ENCODE measurements at places on chromosomes 7 and 10.

- no peak for DNase-seq
These were observed 6.3 kb upstream of the DDIT4 start for GRCh38 chr10:72267381-72267780.

DNA sequence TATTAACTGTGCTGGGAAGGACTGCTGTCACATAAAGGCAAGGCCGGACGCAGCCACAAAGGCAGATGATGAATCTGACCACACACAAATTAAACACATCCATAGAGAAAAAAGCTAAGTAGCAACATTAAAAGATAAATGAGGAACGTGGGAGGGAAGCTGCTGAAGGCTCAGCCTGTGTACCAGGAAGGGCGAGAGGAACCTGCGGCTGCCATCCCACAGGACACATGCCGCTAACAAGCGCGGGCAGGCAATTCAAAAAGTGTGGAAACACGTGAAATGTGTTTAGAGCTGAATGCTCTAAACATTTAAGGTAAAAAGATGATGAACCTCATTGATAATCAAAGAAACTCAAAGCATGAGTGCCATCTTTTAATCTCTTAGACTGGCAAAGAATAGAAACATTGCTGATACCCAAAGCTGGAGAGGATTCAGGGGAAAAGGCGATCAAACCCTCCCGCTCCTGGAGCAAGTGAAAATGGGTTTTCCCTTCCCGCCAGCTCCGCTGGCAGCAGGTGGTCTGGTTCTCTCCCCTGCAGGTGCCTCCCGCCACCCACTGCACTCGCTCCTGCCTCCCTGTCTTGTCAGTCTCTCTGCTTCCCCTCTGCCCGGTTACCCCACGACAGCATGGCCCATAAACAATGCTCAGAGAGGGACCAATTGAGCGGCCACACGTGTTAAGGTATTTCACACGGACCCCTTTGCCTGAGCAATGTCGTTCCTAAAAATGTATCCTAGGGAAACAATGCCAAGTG lies 4.2 kb downstream of the STK32C start:
- DNase-seq = no peak

DNA sequence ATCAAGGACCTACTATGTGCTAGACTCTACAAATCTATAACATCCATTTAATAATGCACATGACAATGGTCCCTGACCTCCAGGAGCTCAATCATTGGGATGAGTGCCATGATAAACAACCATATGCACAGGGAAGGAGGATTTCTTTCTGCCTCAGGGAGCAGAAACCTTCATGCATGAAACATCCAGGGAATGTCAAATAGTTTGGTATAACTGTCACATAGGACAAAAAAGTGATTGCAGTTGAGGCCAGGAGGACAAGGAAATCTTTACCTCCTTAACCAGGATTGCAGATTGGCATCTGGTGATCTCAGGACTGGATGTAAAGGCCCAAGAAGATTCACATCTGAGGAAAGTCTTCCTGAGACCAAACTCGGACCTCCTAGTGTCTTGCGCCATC lies 993.1 kb downstream of the KCNMA1 start:
- no peak for DNase-seq

DNA sequence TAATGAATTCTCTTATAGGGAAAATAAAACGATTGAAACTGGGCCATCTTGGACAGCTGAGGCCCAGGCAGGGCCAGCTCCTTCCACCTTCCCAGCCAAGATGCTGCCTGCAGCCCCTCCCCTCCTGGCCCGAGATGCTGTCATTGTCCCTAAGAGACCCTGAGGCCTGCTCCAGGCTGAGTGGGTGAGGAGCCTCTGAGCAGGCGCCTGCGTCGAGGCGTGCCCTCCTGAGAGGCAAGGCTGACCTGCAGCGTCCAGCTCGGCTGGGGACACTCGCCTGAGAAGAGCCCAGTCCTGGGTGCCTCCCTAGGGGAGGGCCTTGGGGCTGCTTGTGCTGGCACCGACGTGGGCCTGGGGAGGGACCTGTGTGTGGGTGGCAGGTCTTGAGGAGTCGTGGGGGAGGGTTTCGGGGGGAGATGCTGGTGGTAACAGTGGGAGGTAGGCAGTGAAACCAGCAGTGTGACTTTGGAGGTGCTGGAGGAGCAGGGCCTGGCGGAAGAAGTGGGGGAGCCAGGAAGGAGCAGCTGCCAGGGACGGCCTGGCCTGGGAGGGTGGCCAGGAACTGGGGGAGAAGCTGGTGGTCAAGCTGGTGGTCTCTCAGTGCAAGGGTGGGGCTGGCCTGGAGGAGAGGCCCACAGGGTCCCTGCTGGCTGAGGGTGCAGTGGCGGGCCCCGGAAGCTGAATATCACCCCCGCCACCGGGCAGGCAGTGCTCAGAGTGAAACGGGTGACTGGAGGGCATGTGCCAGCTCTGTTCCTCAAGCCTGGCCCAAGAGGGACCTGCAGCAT lies 7.9 kb downstream of the GPR146 start:
- no peak for DNase-seq

DNA sequence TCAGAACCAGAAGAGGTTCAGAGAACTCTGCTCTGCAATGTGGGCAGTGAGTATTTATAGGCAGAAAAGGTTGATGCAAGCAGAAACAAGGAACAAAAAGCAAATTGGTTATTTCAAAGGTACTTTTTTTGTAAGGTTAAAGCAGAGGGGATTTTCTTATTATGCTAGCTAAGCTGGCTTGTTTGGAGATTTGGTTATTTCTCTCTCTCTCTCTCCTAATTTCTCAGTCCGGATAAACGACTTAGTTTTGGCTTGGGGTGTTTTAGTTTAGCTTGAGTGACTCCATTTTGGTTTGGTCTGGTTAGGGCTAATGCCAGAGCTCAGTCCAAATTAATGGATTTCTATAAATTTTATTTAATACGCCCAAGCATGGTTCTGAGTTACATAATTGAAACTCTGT lies 566.8 kb downstream of the SH2D4B start:
- no peak for DNase-seq

DNA sequence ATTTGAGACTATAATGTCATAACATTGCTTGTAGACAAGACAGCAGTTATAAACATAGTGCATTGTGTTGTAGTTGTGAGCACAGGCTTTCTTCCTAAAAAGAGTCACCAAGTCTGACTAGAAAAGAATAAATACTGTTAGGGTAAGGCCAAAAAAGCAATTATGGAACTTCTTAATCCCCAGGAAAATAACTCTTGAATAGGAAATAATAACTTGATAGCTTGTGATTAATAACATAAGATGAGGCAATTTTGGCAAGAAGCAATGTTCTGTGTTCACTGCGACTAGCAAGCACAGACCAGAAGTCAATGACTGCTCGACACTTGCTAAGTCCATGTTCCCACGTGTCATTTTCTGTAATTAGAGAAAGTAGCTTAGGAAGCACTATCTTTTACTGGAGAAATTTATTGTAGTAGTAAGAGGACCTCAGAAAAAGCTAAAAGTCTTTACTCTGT lies 97.1 kb downstream of the AGMO start:
- DNase-seq = no peak

GRCh38 chr10:53997953-53998352 lies 803.1 kb downstream of the PCDH15 start:
- DNase-seq = no peak

DNA sequence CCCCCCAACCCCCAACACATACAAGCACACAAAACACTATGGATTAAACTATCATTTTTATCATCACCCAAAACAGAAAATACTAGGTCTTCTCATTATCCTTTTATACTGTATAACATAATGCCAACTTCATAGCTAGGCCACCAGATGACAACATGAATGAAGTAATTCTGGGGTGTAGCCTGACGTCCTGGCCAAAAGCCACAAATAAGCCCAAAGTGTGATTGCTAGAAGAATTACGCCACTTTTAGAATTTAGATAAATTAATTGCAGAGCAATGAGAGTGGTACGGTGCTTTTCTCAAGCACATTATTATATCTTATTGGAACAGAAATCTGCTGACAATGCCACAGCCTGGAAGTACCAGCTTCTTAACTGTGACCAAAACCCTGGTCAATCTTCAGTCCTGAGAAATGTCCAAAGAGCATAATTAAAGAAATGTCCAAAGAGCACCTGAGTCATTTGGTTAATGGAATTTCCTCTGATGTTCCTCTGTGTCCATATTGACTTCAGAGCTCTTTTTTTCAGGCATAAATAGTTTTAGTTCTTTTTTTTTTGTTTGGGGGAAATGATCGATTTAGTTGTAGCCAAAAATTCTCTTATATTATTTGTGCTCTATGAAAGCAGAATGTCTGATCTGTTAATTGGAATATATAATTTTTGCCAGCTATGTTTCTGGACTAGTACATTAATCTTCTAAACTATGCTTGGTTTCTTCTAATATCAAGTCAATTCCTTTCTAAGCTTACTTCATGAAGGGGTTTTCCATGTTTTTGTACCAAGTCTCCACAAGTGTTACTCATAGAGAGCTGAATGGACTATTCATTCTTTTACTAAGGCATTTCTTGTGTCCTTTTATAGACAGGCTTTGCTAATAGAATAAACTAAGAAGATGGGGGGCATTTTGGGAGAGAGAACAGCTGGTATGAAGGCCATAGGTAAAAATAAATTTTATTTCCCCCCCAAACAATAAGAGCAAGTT lies 233.4 kb upstream of the SLC26A5 start:
- DNase-seq = no peak

DNA sequence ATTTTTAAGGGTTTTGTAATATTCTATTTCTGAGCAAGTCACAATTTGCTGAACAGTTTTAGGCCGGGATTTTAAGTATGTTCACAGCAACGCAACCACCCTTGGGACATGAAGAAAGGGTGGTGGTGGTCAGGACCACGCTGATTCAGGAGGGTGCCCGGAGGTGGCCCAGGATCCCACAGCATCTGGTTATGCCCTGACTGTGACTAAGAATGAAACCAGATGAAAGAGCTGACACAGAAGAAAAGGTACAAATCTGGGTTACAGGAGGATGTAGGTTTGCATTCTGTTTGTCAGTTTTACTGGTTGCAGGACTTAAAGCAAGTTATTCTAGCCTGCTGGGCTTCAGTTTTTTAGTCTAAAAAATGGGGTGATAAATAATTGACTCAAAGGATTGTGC lies 279.7 kb downstream of the CCSER2 start:
- no peak for DNase-seq

DNA sequence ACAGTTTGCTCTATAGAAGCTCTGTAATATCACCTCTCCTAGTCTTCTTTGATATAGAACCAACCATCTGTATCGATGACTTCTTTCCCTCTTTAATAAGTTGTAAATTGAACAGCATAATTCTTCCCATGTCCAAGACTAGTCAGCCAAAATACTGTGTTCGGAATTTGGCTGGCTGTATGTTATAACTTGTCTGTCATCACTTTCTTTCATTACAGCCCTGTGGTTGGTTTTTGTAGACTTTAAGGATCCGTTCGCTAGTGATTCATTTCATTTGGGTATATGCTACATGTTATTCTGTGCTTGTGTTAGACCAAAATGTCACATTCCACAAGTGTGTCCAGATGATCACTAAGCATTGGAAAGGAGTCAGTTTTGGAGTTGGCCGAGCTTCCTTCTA lies 155.4 kb upstream of the ITGB1 start:
- peak; percentile 44 for DNase-seq

- no peak for DNase-seq
These were observed 11.8 kb downstream of the CCSER2 start for GRCh38 chr10:84340187-84340586.

DNA sequence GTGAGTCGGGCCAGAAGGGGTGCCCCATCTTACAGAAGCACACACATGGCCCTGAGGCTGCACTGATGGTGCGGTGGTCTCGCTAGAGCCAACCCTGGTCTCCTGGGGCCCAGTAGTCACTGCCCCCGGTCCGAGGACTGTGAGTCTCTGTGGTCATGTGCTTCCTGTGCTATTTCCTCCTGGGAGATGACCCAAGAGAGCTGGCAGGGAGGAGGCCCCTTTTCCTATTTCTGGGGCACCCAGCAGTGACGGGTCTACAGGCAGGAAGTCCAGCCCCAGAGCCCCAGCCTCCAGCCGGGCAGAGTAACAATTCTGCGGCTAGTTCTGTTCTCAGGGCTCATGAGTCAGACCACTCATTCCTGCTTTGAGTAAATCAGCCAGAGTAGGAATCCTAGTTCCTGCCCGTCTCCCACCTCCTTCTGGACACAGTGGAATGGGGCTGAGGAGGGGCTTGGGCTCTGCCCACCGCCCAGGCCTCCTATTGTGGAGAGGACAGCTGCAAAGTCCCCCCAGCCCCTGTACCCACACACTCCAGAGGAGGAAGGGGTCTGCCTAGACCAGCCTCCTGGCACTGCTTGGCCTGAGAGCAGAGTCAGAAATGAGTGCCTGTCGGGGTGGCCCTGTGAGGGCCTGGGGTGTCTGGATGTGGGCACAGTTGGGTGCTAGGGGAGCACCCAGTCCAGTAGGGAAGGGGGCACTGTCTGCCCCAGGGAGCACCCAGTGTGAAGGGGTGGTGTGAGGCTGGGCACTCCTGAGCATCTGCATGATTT lies 80.5 kb upstream of the PPIF start:
- no peak for DNase-seq
